ENCODE measurements at places on chromosomes 16 and 17. TPM values are rescaled to one million over a fixed set of nuclear protein-coding genes. Genes with fewer than 3 reads are reported as not detected.

Gene CCL5
- 0.17 TPM for total RNA-seq

GRCh38 chr17:78922816-78923498 is 2.2 kb downstream of the TIMP2 start:
- no peak for DNase-seq

DNA sequence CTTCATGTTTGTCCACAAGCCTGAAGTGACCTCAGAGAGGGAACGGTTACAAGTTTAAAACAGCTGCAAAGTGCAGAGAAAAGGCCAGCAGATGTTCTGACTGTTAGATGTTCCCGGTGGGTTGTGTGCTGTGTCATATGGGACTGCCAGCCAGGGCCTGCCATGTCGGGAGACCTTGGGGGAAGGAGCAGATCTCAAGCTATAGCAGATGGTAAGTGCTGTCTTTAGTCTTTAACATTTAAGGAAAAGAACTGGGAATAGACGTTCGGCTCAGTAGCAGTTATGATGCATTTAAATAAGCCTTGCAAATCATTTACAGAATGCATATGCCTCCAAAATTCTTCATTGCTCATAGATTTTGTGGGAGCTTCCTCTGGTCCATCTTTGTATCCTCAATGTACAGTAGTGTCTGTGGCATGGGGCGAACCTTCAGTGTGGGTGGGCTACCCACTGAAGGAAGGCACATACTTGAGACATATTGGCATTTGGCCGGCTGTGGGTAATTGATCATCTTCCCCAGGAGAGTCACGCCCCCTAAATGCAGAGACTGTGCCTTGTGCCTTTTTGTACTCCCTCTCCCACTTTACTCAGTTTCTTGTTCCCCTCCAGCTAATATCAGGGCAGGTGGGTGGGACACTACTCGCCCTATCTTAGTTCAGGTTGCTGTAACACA is 131.9 kb downstream of the NPIPB5 start:
- DNase-seq: no peak

Gene BAIAP3
- 1.4 TPM for total RNA-seq

Gene RMI2
- 5.1 TPM for total RNA-seq

DNA sequence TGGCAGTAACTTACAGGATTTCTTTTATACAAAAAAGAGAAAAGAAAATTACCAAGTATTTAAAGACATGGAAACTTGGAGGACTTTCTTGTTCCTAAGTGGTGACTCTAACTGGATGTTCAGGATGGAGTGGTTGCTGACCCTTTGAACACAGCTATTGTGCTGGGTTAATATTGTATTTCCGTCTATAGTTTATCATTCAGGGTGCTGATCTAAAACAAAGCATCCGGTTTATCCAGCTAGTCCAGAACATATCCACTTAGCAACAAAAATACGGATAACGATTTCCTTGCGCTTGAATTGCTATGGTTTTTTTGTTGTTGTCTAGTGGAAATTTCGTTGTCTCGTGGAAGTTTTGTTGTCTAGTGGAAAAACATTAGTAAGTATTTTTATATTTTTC is 38.2 kb downstream of the SNTB2 start:
- peak; percentile 98 for DNase-seq

- DNase-seq: no peak
Measured at GRCh38 chr16:23754594-23755483, at the start of gene CHP2. TSS of gene CHP2 (plus strand) at chr16:23755026. CDS start at chr16:23755050, 24 bp downstream.

DNA sequence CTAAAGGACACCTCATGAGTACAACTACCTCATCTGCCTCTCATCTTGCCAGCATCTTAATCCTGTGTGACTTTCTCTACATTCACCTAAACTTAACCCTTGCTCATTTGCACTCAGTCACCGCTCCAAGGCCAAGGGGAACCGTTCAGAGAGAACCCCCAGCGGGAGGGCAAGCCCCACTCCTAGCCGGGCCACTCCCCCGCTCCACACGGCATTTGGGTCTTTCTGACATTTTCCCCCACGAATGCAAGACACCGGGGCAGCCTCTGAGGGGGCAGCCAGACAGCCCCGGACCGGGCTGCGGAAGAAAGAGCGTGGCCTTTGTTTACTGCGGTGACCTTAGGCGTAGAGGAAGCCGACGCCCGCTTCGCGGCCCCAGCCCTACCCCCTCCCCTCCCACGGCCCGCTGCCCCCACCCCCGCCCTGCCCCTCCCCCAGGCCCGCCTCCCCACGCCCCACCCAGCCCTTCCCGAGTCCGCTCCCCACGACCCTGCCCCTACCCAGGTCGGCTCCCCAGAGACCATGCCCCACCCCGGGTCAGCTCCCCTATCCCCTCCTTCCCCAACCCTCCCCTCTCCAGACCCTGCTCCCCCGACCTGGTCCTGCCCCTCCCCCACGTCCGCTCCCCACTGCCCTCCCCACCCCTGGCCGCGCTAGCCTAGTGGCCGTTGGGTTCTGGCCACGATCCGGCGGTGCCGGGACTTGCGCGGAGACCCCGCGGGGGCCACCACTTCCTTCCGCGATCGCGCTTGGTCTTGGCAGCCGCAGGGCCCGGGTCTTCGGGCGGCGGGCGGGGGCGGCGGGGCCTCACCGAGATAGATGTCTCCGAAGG is 789 bp downstream of the CSNK1D start:
- DNase-seq: no peak
